Astrocyte (in vitro differentiated cells and primary cell): ENCODE measurements at places on chromosomes 16 and 17. TPM values are rescaled to one million over a fixed set of nuclear protein-coding genes. Genes with fewer than 3 reads are reported as not detected.

The TEKT5 gene
- total RNA-seq: 0.41 TPM in 1 of 2 replicates, not detected in the other

GRCh38 chr16:85330694-85331188 lies 218.5 kb upstream of the CIBAR2 start:
- DNase-seq: peak; percentile 84

The CLEC19A gene
- not detected in 2 replicates for total RNA-seq

The CCL22 gene
- not detected in 2 replicates for total RNA-seq

DNA sequence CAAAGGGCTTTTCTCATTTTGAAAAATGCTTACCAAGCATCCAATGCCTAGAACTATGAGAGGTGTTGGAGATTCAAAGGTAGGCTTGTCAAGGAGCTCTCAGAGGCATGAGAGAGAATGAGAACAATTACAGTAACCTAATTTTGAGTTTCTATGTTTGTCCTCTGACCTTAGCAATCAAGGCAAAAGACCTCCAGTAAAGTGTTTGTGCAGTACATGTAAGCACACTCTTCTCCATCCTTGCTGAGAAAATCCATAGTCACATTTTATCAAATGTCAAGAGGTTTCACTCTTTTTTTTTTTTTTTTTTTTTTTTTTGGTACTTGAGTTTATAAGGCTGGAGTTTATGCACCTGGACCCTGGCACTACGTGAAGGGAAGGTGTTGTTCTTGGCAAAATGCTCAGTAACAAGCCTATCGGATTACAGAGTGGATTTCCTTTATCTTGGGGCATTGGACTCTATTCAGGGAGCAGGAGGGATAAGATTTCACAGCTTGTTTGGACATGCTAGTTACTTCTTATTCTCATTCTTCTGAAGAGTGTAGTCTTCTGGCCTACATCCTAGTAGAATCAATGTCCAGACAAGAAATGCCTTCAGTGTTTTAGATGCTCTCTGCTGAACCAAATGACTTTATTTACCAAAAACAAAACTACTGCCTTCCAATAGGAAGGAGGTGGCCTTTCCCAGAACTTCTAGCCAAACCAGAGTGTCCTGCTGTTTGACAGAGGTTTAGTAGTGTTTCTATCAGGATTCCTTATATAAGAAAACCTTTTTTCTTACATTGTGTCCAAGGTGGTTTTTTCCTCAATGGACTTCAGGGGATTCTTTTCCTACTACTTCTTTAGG lies 21.9 kb downstream of the KCNJ2 start:
- no peak for DNase-seq

DNA sequence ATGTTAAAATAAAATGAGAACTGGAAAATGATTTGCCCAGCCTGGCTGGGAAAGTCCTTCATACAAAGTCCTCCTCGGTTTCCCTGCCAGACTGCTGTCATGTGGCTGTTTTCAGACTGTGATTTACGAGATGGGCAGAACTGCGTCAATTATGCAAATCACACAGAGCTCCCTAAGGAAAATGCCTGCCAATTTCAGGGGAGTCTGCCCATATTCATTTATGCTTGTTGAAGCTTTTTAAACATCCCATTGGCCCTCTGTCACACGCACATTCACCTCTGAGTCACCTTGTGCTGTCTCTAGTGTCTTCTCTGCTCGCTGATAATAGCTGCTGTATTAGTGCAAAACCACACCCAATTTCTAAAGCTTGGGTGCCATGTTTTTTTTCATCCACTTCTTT lies 81.7 kb upstream of the FAM20A start:
- DNase-seq: no peak

The FKBP10 gene
- 446 and 584 TPM in 2 replicates for total RNA-seq

- DNase-seq: no peak
These were observed 6.7 kb upstream of the CIITA start for GRCh38 chr16:10870137-10870776.

GRCh38 chr17:29615492-29616299 lies 7.0 kb downstream of the CORO6 start:
- DNase-seq: peak; percentile 61

The WNT3 gene
- 2.4 TPM in 2 replicates for total RNA-seq

GRCh38 chr17:81094509-81095382 lies 59.8 kb downstream of the BAIAP2 start:
- DNase-seq: peak; percentile 100

GRCh38 chr17:12623220-12623848 lies 42.4 kb upstream of the MYOCD start:
- DNase-seq: no peak

DNA sequence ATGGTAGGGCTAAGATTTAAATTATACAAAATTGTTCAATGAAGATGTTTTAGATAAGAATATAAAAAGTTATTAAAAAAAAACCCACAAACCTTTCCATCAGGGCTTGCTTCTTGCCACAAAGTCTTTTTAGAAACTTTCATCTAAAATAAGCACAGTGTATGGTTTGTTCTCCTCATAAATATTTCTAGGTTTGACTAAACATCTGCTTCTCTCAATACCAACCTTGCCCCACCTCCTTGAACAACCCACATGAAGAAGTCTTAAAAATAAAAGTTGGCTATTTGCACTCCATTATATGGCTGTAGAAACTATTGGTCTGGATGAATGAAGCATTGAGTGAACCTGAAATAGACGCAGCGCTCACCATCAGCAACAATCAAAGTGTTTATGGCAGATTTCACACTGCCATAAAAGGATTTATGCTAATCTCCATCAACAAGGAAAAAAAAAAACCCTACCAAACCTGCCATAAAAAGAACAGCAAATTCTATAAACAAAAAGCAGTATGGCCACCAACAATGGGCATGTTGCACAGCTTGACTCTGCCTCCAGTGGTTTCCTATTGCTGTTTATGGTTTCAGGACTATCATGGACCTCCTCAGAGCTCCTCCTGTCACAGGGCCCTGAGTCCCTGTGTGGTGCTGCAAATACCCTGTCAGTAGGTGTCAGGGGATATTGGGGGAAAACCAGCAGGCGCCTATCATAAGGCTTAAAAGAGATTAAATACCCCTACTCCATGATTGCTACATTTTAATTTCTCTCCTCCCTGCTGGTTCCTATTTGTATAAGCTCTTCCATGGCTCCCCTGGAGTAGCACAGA lies 37.6 kb downstream of the SNX11 start:
- no peak for DNase-seq
